ENCODE measurements at places on chromosomes 7 and 10.

DNA sequence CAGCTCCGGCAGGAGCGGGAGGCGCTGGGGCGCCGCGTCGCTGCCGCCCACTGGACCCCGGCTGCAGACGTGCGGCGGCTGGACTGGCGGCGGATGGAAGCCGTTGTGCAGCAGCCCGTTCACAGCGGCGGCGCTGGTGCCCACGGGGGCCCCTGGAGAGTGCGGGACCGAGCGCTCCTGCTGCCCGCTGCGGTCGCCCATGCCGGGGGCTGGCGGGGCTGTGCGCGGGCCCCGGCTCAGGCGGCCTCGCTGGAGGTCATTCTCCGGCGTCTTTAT is 413 bp downstream of the PANK1 start:
- no peak for DNase-seq

DNA sequence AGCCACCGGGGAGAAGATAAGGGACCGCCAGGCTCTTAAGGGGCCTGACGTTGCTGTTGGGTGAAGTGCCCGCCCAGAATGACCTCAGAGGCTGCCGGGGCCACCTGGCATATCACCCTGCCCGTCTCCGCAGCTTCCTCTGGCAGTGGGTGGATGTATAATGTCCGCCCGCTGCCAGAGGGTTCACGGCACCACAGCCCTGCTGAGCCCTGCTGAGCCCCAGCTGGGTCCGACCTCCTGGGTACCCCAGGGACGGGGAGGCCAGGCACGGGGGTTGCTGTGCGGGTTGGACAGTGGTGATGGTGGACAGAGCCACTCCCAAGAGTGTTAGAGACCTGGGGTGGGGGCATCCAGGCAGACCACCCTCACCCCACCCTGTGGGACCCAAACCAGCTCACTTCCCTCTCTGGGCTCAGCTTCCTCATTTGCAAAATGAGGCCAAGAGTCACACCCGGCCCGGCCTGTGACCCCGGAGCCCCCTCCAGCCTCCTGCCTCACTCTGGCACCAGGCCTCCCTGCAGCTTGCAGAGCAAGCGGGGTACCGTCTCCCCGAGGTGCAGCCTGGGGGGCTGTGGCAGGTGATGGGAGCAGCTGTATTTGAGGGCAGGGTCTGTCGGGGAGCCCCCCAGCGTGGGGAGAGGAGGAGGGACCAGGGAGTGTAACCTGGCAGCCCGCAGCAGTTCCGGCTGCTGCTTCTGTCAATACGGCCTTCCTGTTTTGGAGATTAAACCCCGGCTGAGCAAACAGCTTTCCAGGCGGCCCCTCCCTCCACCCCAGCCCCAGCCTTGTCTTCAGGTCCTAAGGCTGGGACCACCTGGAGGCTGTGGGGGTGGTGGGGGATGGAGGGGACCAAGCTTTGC is 8.4 kb upstream of the LFNG start:
- DNase-seq, result no peak

GRCh38 chr7:36029853-36030515 is 123.1 kb upstream of the EEPD1 start:
- DNase-seq, result no peak

DNA sequence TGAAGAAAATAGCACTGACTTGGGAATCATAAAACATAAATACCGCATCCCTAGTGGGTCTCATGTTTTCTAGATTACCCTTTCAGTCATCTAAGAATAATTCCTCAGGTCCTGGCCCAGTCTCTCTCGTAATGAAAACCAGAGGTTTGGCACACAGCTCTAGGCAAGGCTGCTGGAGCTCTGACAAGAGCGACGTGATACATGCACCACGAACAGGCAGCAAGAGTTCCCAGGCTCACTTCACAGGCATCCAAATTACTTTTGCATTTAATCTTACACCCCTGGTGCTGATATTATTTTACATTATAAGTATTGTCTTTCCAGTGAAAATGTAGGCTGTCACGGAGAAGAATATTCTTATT is 105.2 kb downstream of the THSD7A start:
- peak; percentile 86 for DNase-seq

DNA sequence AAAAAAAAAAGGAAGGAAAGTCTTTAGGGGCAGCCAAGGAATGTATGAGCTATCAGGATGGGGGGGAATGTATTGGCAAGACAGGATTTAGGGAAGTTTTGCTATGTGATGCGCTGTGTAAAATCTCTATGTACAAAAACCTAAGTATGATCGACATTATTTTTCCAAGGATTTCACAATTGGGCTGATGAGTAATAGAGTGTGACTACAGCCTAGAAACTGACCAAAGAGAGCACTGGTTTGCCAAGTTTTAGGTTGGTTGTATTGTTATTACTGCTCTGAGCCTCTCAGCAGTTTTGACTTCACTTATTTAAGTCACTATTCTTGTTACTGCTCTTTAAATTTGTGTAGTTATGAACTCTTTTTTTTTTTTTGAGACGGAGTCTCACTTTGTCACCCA is 107.3 kb downstream of the NRCAM start:
- peak; percentile 48 for DNase-seq

GRCh38 chr10:28280652-28281051 is 22.2 kb downstream of the MPP7 start:
- peak; percentile 46 for DNase-seq

GRCh38 chr7:69399401-69399800 is 198.9 kb upstream of the AUTS2 start:
- peak; percentile 63 for DNase-seq

DNA sequence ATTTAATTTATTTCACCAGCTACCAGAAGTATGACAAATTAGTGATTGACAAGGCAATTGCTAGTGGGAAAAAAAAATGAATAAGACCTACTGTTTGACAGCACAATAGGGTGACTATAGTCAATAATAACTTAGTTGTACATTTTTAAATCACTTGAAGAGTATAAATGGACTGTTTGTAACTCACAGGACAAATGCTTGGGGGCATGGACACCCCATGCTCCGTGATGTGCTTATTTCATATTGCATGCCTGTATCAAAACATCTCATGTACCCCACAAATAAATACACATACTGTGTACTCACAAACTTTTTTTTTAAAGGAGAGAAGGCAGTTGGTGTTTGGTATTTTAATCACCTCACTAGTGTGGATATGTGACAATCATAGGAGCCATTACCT is 181.1 kb downstream of the CACNB2 start:
- DNase-seq, result no peak

DNA sequence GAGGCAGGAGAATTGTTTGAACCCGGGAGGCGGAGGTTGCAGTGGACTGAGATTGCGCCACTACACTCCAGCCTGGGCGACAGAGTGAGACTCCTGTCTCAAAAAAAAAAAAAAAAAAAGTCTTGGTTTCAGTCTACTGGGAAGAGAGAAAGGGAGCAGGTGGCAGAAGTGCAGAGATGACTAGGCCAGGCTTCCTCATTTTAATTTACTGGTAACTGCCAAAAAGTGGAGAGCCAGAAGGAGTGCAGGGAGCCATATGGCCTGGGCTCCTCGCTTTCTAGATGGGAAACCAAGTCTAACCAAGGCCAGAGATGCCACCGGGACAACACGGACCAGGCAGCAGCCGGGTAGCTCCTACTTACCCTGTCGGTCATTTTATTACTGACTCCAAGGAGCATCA is 12.2 kb downstream of the SEPHS1 start:
- no peak for DNase-seq

- DNase-seq, result no peak
Observed at GRCh38 chr10:42755028-42755451, 27.6 kb upstream of the BMS1 start.

- peak; percentile 88 for DNase-seq
Observed at GRCh38 chr10:49552277-49552676, 13.4 kb upstream of the ERCC6 start.

- peak; percentile 91 for DNase-seq
Observed at GRCh38 chr10:4763960-4764428, 62.0 kb upstream of the AKR1E2 start.

DNA sequence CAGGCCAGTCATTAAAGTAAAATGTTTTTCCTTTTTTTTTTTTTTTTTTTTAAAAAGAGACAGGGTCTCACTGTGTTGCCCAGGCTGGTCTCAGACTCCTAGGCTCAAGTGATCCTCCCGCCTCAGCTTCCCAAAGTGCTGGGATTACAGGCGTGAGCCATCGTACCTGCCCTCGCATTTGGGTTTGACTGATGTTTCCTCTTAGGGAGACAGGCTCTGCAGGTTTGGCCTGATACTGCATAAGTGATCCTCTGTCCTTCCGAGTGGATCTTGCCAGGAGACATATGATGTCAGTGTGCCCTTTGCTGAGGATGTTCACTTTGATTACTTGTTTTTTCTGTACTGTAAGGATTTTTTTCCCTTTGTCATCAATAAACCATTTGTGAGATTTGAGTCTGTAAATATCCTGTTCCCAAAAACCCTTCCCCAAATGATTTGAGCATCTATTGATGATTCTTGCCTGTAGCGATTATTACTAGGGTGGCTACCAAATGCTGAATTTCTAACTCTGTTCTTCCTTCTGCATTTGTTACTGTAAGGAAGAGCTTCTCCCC is 19.7 kb downstream of the LIMK1 start:
- no peak for DNase-seq
